ENCODE measurements at places on chromosomes 6 and 20.

- DNase-seq, result no peak
These were observed 334.2 kb downstream of the MEI4 start for GRCh38 chr6:77987035-77987384.

GRCh38 chr20:31835977-31836852 lies 9.2 kb downstream of the FOXS1 start:
- peak; percentile 54 for DNase-seq

GRCh38 chr20:57108218-57108617 lies 158.2 kb downstream of the BMP7 start:
- DNase-seq, result no peak

DNA sequence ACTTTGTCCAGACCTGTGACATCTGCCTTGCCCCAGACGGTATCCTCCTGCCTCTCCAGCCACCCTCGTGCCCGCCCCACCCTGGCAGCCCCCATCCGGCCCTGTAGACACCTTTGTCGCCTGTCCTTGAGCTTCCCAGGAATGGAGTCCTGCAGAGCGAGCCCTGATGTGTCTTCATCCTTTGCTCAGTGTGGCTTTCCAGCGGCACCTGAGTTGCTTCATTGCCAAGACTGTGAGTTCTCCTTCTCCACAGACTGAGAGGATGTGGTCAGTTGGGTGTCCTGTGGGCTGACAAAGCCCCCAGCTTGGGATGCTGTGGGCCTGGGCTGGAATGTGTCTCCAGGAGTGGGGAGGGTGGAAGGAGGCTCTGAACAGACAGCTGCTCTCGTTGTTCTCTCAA lies 1.7 kb upstream of the CST4 start:
- DNase-seq, result no peak

DNA sequence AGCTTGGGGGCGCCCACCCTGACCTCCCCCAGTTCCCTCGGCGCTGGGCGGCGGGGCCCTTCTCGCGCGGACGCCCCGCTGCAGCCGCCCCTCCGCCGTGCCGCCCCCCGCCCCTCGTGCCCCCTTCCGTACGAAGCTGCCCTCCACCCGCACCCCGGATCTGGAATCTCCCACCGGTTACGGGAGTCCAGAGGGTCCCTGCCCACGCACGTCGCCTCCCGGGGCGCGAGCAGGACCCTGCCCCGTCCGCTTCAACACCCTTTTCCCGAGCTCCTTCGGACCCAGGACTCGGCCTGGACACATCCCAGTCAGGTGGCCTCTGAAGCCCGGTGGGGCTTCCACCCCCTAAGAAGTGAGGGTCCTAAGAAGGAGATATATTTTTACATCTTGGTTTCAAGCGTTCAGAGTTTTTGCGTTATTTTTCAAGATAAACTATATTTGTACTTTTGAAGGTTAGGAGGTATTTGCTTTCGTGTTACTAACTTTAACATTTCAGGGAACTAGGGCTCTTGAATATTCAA lies 506 bp downstream of the ARFGAP1 start:
- no peak for DNase-seq

- no peak for DNase-seq
These were observed 132.5 kb downstream of the UTRN start for GRCh38 chr6:144417681-144418080.

DNA sequence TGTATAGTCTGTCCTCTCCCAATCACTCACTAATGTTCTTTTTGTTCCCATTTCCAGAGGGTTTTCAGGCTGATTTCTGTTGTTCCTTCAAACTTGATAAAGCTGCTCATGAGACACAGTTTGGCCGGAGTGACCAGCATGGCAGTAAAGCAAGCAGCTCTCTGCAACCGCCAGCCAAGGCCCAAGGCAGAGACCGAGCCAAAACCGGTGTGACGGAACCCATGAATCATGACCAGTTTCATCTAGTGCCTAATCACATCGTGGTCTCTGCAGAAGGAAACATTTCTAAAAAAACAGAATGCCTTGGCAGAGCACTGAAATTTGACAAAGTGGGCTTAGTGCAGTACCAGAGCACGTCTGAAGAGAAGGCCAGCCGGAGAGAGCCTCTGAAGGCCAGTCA lies 14.8 kb upstream of the RPL7L1 start:
- DNase-seq, result no peak

DNA sequence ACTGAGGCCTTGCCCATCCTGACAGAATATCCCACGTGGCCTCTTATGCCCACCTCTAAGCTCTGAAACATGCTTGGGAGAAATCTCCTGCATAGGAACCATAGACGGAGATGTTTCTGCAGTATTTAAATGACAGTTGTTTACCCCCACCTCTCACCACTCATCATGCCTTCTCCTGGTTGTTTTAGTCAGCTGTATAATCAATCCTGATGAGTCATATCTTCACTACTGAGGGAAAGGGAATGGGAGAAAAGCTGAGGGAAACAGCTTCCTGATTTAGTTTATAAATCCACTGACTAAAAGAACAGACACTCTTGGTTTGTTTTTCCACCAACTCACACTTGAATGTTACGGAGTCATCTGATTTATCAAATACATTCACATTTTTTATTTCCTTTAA lies 113.2 kb upstream of the TENT5A start:
- peak; percentile 43 for DNase-seq

DNA sequence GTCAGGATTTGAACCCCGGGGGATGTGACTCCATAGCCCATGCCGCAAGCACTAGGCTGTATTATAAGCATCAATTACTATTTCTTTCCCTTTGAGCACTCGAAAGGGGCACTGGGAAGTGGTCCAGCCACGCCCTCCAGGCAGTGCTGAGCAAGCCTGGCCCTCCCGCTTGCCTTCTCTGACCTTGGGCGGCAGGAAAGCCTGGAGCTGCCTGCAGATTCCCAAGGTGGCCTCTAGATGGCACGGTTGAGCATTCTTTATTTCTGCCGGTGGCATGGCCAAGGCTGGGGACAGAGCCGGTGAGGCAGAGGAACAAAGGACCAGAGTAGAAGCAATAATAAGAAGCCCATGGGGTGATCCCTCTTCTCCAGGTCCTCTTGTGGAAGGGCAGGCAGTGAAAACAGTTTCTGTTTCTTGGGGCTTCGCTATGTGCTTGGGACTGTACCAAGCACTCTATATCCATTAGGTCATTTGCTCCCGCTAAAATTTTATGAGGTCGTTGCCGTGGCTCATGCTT lies 32.0 kb downstream of the ARHGAP40 start:
- no peak for DNase-seq

DNA sequence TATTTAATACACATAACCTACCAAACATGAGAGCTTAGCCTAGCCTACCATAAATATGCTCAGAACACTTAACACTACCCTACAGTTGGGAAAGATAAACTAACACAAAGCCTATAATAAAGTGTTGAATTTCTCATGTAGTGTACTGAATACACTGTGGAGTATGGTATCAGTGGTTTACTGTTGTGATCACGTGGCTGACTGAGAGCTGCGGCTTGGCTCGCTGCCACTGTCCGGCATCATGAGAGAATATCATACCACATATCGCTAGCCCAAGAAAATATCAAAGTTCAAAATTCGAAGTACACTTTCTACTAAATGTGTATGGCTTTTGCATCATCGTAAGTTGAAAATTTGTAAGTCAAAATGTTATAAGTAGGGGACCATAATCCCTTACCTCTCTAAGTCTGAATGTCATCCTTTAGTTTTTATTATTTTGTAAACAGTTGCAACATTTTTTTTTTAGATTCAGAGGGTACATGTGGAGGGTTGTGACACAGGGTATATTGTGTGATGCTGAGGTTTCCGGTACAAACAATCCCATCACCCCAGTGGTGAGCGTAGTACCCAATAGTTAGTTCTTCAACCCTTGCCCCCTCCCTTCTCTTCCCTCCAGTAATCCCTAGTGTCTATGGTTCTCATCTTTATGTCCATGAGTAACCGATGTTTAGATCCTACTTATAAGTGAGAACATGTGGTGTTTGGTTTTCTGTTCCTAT lies 14.6 kb upstream of the TAAR1 start:
- DNase-seq, result no peak

GRCh38 chr20:35606127-35606526 lies 9.5 kb upstream of the SPAG4 start:
- DNase-seq, result no peak

DNA sequence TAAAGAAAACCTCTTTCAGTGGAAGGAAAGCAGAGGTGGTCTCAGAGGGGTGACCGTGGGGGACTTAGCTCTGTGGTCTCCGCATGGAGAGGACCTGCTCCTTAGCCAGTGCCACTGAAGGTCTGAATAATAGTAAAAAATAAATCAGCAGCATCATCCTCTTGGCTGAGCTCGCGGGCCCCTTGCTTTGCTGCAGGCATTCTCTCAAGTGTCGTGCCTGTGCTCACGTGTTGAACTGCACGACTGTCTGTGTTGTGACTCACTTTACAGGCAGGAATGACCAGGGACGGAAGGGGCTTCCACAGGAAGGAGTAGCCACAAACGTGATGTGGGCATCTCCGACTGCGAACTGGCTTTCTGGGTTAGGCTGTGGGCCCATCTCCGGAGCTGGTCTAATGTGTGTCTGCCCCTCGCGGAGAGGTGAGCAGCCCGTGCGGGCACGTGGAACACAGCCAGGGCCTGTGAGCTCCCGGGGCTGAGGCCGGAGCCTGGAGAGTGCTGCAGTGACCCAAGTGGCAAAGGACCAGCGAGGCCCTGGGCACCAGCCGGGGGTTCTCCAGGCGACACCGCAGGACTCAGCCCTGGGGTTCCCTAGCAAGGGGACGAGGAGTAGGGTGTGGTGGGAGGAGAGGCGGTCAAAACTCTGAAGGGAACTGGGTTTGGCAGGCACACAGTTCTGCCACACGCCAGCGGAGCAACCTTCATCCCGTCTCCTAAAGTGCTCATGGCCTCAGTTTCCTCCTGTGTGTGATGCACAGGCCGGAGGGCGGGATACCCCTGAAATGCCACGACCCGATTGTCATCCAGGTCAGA lies 89.2 kb downstream of the RAMACL start:
- DNase-seq, result no peak

Measured in amniotic stem cell (primary cell).